ENCODE measurements at places on chromosomes 12 and 14.
A peak's percentile ranks its signal among the peaks of the same experiment; 100 is the strongest.

DNA sequence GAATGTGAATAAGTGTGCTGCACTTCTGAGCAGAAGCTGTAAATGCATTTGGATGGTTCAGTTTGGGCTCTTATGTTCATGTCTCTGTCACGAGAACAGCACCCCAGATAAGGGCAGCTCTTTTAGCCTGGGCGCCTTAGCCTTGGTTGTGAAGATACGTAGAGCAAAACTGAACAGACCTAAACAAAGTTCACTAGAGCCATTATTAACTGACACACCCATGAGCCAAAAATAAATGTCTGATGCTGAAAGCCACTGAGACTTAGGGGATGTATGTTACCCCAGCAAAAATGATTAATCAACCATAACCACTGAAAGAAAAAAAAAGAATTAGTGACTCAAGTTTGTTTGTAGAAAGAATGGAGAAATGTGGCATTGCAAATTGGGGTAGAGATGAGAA lies 343.4 kb downstream of the BCAT1 start:
- DNase-seq, result no peak

DNA sequence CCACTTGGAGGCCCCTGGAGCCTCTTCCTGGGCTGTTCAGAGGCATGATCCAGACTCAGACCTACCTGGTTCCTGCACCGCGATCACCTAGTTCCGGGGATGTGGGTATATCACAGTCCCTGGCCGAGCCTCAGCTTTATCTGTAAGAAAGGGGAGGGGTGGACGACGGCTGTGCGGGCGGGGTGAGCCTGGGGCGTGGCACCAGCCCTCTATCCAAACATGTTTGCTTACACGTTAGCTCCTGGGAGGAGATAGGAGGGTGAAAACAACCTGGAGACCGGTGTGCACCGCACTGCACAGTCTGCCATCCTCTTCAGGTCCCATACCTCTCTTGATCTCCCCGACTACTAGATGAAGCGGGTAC lies 1.2 kb downstream of the ANKRD9 start:
- no peak for DNase-seq

GRCh38 chr14:43356979-43357545 lies 1150.0 kb downstream of the FSCB start:
- DNase-seq, result no peak

GRCh38 chr12:6533653-6533922 lies 729 bp upstream of the GAPDH start:
- no peak for DNase-seq

DNA sequence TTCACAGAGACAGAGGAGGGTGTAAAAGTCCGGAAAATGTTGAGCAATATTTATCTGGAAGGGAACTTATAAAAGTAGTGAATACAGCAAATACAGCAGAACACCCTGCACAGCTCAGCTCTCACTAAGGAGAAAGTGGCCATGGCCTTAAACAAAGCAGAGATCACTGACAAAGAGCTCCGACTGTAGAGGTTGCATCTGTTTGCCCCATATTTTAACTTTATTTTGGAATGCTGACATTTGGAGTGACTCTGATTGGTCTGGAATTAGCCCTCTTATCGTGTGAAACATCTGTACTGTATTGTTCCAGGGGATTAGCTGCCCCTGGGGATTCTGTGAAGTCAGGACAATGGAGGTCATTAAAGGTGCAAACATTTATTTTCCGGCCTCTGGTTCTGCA lies 1275.7 kb upstream of the FLRT2 start:
- no peak for DNase-seq

GRCh38 chr12:16027002-16027401 lies 115.9 kb downstream of the DERA start:
- no peak for DNase-seq

DNA sequence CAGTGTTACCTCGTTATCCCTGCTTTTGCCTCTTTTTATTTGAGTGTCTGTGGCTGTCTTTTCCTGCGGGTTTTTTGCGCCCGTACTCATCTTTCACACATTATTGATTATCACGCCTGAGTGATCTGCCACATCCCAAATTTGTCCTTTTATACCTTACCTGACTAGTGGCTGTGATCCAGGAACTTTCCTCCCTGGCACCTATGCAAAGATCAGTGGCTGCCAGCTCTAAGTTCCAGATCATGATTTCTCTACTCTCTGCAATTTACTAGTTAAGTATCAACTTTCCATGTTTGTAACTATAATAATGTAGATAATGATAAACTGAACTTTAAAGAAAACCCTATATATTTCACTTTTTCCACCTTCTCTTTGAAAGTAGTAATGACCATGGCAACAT lies 36.9 kb downstream of the PLEKHA5 start:
- no peak for DNase-seq

GRCh38 chr14:73717266-73717665 lies 3.1 kb upstream of the PNMA1 start:
- no peak for DNase-seq

- no peak for DNase-seq
These were observed 102.5 kb upstream of the DIO2 start for GRCh38 chr14:80313806-80314205.

- no peak for DNase-seq
These were observed 115.5 kb downstream of the DHRS2 start for GRCh38 chr14:23751616-23752015.

GRCh38 chr12:17266856-17267255 lies 660.9 kb upstream of the LMO3 start:
- DNase-seq, result no peak

DNA sequence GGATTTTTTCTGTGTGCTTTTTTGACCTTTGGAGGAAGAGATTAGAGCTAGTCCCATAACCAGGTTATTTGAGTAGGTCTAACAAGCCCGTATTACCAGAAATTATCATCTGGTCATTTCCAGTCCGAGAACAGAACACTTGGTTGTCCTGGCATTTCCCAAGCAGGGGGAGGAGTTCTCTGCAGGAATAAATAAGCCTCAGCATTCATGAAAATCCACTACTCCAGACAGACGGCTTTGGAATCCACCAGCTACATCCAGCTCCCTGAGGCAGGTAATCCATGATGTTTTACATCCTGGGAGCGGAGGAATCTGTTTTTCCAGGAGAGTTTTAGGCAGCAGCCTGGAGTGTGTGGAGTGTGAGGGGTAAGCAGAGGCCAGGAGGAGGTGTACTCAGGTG lies at the start of gene SERPINA3:
TSS of gene SERPINA3 (plus strand) at position 218 of the 400 bp plus-strand sequence. CDS start 2,051 bp downstream, outside the sequence.
- DNase-seq, result no peak

DNA sequence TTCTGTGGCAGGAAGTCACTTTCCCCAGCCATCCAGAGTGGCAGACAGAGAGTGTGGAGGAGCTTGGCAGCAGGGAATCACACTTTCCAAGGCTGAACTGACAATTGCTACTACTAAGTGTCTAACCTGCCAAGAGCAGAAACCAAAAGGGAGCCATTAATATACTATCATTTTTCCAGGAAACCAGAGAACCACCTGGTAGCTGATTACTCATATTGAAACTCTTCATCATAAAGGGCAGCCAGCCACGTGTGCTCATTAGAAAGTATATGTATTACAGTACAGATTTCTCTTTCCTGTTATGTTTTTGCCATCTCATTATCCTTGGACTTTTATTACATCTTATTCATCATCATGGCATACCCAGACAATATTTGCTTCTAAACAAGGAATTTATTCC lies 374.9 kb downstream of the GXYLT1 start:
- DNase-seq, result no peak

GRCh38 chr12:131740626-131741025 lies 29.7 kb downstream of the SFSWAP start:
- no peak for DNase-seq

- no peak for DNase-seq
These were observed 3.1 kb downstream of the SINHCAF start for GRCh38 chr12:31322801-31323207.

DNA sequence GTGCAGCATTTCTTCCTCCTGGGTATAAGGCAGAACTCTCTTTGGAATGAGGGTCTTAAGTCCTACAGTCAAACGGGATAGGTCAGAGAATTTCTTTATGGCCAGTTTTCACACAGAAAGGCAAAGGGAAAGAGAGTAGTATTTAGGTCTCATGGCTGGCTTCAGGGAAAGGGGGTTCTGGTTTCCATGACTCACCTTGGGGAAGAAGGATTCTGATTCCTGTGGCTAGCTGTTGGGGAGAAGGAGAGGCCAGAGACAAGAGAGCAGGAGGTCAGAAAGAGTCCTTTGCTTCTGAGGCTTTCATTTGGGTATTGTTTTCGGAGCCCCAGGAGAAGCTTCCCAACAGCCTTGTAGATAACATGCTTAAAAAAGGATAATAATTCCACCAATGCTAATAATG lies 332.5 kb downstream of the NPAS3 start:
- no peak for DNase-seq

- no peak for DNase-seq
These were observed 9.7 kb downstream of the MMAB start for GRCh38 chr12:109563291-109564284.

- DNase-seq, result no peak
These were observed 47.6 kb upstream of the HIF1A start for GRCh38 chr14:61647704-61648103.

GRCh38 chr12:89325495-89325894 lies 26.8 kb downstream of the DUSP6 start:
- no peak for DNase-seq

GRCh38 chr12:96889273-96889933 lies 17.7 kb upstream of the NEDD1 start:
- no peak for DNase-seq

- no peak for DNase-seq
These were observed 95.6 kb upstream of the MANSC4 start for GRCh38 chr12:27875677-27876076.

DNA sequence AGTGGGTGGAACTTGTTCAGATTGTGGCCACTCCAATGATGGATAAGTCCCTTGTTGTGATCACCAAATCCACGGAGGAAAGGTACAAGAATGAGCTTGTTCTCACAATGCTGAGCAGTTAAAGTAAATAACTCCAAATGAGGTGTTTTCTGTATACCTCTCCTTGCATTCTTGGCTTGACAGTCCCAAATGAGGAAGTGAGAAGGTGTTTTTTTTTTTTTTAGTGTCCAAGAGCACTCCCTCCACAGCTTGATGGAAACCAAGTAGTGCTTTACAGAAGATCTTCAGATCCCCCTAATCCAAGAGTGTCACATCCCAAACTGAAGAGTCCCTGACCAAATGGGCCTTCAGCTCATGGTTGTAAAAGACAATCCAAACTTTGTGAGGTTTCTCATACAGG lies 153.6 kb downstream of the ATP23 start:
- no peak for DNase-seq

- DNase-seq, result no peak
These were observed 174.6 kb downstream of the SLC25A21 start for GRCh38 chr14:36997843-36998242.

GRCh38 chr12:94614288-94614721 lies 36.1 kb downstream of the TMCC3 start:
- no peak for DNase-seq

DNA sequence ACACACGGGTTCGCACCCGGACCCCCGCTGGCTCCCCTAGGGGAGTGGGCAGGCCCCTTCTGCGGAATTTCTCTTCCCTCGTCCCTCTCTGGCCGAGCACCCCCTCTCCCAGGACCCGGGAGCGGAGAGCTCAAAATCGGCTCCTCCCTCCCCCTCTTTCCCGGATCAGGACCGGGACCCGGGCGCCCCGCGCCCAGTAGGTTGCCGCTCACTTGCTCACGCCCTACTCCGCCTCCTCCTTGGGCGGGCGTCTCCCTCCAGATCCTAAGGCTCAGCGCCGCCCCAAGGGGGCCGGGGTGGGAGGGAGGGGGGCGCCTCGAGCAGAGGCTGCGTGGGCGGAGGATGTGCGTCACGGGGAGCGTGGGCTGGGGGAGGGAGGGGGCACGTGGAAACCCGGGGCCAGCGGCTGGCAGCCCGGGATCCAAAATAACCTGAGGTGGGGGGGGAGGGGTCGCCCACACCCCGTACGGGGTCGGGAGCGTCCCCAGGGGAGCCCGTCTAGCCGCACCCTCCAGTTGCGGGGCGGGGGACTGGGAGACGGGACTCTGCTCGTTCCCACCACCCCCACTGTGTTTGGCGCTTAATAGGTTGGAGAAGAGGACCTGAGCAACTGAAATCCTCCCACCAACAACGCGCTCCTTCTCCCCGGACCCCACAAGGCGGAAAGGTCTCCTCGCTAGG lies 1.8 kb upstream of the NAB2 start:
- DNase-seq, result peak; percentile 77

GRCh38 chr12:50524621-50525020 lies 19.8 kb downstream of the DIP2B start:
- DNase-seq, result no peak

- no peak for DNase-seq
These were observed 376.4 kb downstream of the SNAPC1 start for GRCh38 chr14:62138593-62138992.

DNA sequence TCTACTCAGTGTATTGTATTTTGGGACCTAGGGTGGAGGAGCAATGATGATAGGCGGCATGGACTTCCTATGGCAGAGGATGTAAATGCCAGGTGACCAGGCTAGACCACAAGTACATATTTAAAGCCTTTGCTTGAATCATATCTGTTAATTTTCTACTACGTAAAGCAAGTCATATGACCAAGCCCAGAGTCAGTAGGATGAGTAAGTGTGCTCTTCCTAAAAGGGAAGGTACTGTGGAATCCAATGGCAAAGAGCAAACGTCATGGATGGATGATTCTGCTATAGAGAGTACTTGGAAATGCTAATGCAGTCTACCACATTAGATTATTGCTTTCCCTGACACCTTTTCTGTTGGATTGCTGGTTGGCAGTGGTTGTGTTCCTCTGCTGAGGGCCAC lies 16.8 kb downstream of the GPATCH2L start:
- DNase-seq, result no peak

DNA sequence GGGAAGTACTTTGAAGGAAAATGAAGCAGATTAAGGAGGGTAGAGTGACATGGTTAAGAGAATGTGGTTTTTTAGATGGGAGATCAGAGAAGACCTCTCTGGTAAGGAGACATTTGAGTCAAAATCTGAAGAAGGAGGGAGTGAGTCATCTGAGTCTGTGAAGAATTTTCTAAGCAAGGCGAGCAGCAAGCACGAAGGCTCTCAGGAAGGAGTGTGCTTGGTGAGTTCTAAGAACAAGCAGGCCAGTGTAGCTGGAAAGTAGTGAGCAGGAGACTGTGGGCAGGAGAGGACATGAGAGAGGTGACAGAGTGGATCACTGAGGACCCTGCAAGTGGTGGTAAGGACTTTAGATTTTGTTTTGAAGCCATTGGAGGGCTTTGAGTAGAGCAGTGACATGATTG lies 76.3 kb upstream of the FUT8 start:
- no peak for DNase-seq

GRCh38 chr12:101795013-101795412 lies 35.7 kb downstream of the GNPTAB start:
- no peak for DNase-seq

DNA sequence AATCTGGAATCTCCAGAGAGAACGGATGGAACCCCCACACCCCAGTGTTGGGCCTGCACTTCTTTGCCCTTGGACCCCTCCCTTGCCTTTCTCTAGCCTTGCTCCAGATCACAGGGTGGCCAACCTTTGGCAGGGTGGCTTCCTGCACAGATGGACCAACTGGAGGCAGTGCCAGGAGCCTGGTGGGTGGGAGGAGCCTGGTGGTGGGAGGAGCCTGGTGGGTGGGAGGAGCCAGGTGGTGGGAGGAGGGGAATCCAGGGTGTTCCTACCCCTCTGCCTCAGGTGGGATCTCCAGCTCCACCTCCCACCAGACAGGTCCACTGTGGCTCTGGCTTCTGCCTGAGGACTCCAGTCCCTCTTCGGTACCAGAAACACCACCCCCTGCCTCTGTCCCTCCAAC lies 15.0 kb upstream of the ORAI1 start:
- no peak for DNase-seq

- DNase-seq, result no peak
These were observed 56.7 kb upstream of the AEBP2 start for GRCh38 chr12:19382563-19382962.

GRCh38 chr12:39798429-39798828 lies 178.8 kb upstream of the ABCD2 start:
- no peak for DNase-seq

GRCh38 chr12:52041695-52042123 lies 9.5 kb upstream of the NR4A1 start:
- DNase-seq, result no peak

All from HCT116 (cell line).